Neural progenitor cell (in vitro differentiated cells): ENCODE measurements at places on chromosomes 7 and 10.

DNA sequence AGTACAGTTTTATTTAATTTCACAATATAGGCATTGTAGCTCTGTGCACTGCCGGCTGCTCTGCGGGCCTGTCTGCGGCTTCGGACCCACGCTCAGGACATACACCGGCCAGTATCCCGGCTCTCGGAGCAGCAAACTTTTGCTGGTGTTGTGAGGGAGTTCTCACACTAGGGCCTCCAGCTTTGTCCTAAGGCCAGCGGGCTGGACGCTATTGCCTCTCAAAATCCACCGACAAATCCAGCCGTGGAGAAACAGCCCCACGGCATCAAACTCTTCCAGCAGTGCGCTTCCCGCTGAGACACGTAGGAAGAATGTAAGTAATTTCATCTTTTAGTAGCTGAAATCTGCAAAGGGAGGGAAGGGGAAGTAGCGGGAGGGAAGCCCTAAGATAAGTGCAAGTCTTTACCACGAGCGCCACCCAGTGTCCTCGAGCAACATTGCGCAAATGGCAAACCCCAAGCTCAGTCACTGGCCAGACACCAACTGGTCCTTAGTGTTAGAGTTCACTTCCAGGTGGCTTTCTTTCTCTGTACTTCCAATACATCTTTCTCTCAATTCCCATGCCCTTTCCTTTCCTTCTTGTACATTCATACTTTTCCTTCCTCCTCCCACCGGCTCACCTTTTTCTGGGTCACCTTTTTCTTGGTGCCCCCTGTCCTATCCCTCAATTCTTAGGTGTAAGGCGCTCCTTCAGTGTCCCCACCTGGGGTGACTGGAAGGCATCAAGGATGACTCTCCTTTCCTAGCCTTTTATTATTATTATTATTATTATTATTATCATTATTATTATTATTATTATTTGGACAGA, 3.0 kb upstream of the DLX5 start:
- DNase-seq = peak; percentile 87

- peak; percentile 31 for DNase-seq
Observed at GRCh38 chr7:88789480-88790064, 6.0 kb downstream of the TEX47 start.

DNA sequence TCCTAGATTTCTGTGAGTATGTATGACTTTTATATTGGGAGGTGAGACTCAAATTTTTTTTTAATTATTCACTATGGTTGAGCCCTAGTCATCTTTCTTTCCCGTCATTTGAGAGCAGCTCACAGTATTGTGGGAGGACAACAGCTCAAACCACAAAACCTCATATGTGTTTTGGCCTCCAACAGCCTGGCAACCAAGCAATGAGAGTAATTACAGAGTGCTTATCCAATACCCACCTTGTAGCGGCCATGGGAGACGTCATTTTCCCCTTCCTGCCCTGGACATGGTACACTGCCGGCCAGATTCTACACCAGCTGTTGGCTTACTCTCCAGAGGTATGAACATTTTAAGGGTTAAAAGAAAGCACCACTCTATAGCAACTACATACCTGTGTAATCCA, 49.1 kb downstream of the DOCK4 start:
- no peak for DNase-seq

- DNase-seq = no peak
Observed at GRCh38 chr10:120076996-120077706, 184.6 kb downstream of the SEC23IP start.
